Stimulated activated naive CD8-positive, alpha-beta T cell treated with anti-CD3 and anti-CD28 coated beads, Interleukin-15, amount 100 ng/mL, for 72 hours (primary cell): ENCODE measurements at places on chromosomes 3 and 15.

GRCh38 chr3:109023167-109023566 lies 69.5 kb upstream of the GUCA1C start:
- no peak for DNase-seq

DNA sequence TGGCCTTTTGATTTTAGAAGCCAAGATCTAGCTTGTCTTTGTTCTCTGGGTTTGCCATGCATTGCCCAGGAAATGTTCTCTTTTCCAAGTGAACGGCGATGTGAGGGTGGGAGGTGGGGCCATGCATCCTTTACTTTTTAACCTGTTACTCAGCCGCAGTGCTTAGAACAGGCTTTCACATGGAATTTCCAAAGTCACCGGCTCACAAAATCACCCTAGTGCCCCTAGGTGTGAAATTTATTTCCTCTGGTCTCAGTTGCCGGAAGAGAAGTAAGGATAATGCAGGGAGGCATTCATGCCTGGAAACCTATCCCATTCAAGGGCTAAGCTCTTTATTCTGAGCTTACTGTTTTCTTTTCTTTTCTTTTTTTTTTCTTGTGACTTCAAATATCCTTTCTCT lies 93.2 kb downstream of the CACNA2D3 start:
- no peak for DNase-seq

GRCh38 chr15:42064271-42064670 lies 30.1 kb downstream of the PLA2G4D start:
- DNase-seq, result no peak

- no peak for DNase-seq
Observed at GRCh38 chr3:15953841-15954240, 156.1 kb upstream of the ANKRD28 start.

DNA sequence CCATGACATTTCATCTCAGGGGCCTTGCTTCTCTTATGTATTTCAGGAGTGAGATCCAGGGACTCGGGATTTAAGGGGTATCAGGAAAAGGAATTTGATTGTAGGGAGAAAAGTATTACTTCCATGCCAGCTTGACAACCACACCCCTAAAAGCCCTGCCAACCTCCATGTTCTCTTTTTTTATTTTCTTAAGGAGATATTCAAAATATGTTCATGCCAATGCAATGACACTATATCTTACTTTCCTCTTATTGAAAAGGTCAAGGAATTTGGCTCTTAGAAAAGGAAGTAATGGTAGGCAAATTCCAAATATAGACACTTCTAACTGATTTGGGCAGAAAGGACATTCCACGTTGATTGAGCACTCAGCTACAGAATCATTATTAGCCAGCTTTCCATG lies 407.5 kb upstream of the NECTIN3 start:
- no peak for DNase-seq

DNA sequence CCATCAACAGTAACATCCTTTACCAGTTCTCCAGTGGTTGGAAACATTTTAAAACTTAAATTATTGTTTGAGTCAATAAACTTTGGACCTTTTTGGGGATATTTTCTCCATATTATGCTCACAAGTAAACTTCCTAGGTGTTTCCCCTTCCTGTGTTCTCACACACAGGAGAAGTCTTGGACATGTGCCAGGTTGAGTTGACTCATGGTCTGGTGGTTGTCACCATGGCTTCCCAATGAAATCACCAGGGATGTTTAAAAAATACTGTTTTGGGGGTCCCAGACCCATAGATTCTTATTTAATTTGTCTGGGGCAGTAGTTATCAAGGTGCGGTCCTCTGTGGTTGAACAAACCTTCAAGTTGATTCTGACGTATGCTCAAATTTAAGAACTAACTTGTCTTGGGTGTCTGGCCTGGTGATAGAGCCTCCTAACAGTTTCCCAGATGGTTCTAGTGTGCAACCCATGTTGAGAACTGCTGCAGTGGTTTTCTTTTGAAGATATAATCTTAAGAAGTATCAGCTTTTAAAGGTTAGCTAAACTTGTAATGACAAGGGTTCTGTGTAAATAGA lies 291.8 kb downstream of the EDEM1 start:
- no peak for DNase-seq

DNA sequence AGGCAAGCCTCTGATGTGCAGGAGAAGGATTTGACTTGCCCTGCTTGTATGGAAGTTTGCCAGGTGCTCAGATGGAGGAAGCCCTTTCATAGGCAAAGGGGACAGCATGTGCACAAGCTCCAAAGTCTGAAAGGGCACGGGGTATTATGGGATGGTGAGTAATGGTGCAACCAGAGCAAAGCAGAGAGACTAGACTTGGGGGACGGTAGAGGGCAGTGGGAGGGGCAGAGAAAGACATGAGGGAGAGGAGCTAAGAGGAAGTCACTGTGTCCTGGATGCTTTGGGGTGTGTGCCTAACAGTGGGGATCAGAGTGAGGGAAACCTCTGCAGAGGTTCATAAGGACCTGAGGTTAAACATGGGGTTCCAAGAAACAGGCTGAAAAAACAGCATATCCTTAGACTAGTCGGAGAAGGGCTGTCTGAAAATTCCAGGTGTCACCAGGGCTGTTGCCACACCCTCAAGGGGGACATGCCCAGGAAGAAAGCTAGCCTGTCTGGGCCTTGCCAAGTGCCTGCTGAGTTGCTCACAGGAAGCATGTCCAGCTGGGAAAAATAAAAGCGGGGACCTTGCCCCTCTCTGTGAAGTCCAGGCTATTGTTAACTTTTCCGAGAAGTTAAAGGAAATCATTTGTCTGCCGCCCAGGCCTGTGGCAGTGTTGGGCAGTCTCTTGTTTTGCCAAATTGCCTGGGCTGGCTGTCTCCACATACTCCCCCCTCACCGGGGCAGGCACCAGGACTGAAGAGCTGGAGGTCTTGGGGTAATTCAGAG lies 47.1 kb downstream of the HRH1 start:
- DNase-seq, result no peak

- peak; percentile 2 for DNase-seq
Observed at GRCh38 chr15:61169904-61170695, 59.0 kb downstream of the RORA start.

- DNase-seq, result no peak
Observed at GRCh38 chr3:188255190-188255589, 101.2 kb downstream of the LPP start.

DNA sequence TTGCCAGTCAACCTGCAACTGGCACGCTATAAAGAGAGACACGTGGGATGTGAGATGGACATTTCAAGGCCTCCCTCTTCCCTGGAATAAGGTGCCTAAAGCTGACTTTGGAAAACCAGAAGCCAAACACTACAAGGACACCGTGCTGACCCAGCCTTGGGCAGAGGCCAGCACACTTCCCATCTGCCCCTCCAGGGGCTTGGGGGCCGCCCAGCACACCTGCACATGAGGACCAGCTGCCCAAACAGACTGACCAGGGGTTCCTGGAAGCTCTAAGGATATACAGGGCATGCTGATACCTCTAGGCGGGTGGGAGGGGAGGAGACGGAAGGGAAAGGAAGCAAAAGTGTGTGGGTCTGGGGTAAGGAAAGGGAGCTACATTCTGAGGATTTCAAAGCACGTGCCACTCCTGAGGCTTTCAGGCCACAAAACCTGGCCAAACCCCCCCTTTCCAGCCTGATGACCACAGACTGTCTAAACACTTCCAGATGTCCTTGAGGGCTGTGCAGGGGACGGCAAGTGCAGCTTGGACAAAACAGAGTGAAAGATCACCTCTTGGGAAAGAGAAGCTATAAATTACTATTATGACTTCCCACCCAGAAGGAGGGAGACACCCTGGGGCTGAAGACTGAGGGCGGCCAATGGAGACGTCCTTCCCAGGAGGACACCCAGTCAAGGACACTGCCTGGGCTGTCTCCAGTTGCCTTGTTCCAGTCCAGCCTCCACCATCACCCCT lies 57.9 kb downstream of the ADCY5 start:
- no peak for DNase-seq

DNA sequence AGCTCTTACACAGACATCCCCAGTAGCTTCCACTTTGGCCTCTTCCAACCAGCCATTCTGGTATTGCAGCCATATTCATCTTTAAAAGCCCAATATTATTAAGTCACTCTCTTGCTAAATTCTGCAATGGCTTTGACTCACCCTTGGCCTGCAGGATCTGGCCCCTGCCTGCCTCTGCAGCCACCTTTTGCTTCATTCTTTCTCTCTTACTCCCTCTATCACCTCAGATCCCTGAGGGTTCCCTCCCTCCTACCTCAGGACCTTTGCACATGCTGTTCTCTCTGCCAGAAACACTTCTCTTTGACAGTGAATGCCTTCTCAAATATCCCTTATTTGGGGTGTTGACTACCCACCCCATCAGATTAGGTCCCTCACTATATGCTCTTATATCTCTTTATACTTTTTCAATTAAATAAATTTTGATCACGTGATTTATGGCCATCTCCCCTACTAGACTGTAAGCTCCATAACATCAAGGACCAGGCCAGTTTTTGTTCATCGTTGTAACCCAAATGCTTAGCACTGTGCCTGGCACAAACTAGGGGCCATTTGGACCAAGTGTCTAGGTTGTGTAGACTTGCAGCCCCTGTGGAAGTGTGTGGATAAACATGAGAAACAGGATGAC lies 32.3 kb upstream of the UBE2Q2 start:
- DNase-seq, result no peak

DNA sequence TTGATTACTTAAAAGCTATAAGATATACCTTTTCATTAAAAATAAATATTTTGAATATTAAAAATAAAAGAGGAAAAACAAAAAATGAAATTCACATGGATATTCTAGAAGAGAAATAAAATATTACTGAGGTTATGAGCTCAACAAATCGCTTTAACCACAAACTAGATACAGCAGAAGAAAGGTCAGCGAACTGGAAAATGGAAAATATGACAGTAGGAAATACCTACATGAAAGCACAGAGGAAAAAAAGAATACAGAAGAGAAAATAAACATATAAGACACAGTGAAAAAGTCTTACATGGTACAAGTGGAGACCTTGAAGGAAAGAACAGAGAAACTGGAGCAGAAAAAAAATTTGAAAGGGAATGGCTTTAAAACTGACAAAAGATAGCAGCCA lies 33.2 kb downstream of the SCAPER start:
- DNase-seq, result no peak

GRCh38 chr3:121696186-121696585 lies 35.5 kb upstream of the HCLS1 start:
- DNase-seq, result no peak

DNA sequence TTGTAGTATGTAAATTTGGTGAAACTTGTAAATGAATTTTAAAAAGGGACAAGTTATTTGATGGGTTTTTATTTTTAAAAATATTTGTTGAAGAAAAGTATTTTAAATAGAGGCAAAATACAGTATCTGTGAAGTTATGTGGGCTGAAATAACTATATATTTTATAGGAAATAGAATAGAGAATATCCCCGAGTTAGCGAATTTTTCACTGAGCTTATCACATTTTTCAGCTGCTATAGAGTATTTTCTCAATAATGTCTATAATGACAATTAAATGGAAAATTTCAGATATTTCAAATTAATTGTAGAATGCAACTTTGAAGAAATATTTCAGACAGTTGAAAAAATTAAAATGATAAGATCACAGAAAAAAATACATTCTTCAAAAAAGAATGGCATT lies 166.4 kb upstream of the TP63 start:
- no peak for DNase-seq

- no peak for DNase-seq
Observed at GRCh38 chr15:80161468-80162016, 8.7 kb downstream of the FAH start.

DNA sequence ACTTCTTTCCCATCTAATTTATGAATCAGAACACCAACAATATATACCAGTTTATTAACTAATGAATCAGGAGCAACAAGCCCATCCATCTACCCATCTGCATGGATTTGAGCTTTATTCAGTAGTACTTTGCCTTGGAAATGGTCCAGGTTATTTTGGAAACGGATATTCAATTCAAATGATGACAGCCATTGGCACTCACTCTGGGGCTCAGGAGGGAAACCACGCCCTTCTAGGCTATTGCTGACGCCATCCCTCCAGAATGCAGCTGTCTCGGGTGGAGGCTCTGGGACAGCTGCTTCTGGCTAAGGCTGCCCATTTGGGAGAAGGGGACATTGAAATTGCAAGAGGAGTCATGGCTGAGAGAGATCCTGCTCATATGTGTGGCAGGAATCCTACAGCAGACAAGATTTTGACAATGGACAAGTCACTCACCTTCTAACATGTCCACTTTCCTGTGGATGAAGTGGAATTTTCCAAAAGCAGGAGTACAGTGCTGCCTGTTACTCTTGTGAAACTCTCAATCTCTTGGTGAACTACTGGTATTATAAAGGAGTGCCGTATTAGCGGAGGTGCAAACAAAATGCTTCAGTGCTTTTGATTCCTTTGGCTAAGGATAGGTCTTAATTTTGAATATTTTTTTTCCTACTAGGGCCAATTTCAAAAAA lies 29.3 kb upstream of the TRAK1 start:
- no peak for DNase-seq

- no peak for DNase-seq
Observed at GRCh38 chr3:35680866-35681650, 41.7 kb downstream of the ARPP21 start.

- no peak for DNase-seq
Observed at GRCh38 chr3:44419923-44420650, 57.4 kb downstream of the ZNF445 start.

DNA sequence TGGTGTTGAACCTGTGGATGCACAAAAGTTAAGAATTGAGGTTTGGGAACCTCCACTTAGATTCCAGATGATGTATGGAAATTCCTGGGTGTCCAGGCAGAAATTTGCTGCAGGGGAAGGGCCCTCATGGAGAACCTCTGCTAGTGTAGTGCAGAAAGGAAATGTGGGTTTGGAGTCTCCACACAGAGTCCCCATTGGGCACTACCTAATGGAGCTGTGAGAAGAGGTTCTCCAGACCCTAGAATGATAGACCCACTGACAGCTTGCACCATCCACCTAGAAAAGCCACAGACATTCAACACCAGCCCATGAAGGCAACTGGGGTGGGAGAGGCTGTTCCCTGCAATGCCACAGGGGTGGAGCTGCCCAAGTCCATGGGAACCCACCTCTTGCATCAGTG lies 1032.8 kb upstream of the EPHA6 start:
- no peak for DNase-seq

DNA sequence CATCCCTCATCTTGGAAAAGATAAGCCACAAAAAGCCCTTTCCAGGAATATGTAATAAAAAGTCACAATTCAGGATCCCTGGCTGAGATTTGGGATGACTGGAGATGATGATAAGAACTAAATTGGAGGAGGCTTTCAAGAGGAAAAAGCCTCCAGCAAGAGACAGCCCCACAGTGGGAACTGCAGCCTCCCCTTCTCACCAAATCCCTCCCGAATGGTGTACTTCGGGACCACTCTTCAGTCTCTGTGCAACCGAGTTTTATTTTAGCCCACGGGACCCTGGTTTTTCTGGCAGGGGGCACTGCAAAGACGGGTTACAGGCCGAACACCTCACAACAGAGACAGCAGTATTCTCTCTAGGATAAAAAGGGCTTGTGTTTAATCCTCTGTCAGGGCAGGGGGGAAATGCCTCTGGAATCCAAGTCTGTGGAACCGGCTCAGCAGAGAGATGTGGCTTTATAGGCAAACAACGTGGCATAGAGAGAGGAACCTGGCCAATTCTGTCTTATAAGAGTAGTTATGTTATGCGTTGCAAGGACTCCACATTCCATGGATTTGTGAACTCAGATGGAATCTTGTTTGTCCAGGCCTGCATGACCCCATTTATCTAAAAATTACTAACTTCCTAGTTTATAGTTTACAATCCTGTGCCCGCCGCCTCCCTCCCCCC lies 1.2 kb upstream of the LMCD1 start:
- no peak for DNase-seq

- no peak for DNase-seq
Observed at GRCh38 chr3:39882111-39882510, 72.7 kb downstream of the MYRIP start.

- DNase-seq, result no peak
Observed at GRCh38 chr15:72760590-72761260, 22.8 kb downstream of the ADPGK start.
